ENCODE measurements at places on chromosomes 5 and 9.
A peak's percentile ranks its signal among the peaks of the same experiment; 100 is the strongest.

- no peak for DNase-seq
Measured at GRCh38 chr5:124210111-124210910, 536.1 kb downstream of the ZNF608 start.

GRCh38 chr5:159341906-159342310 is 11.6 kb upstream of the IL12B start:
- peak; percentile 56 for DNase-seq

DNA sequence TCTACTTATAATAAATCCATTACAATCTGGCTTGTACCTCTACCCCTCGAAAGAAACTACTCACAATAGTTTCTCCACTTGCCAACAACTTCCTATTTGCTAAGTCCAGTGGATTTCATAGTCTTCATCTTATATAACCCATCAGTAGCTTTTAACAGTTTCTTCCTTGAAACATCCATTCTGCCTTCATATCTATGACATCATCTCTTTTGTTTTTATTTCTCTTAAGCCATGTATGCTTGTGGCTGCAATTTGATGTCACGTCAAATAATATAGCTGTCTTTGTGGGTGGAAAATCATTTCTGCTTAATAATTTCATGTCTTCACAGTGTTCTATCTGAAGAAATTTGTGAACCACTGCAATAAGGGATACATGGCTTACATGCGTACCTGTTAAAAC is 77.5 kb upstream of the GRHPR start:
- no peak for DNase-seq

GRCh38 chr5:106195679-106196474 is 1474.9 kb downstream of the EFNA5 start:
- DNase-seq, result no peak

DNA sequence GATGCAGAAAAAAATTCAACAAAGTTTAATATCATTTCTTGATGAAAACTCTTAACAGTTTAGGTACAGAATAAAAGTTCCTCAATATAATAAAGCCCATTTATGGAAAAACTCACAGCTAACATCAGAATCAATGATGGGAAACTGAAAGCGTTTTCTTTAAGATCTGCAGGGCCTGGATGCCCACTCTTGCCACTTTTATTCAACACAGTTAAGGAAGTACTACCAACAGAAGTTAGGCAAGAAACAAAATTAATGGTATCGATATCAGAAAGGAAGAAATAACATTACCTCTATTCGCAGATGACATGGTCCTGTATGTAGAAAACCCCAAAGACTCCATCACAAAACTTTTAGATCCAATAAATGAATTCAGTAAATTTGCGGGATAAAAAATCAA is 542.4 kb upstream of the RGMB start:
- DNase-seq, result no peak

DNA sequence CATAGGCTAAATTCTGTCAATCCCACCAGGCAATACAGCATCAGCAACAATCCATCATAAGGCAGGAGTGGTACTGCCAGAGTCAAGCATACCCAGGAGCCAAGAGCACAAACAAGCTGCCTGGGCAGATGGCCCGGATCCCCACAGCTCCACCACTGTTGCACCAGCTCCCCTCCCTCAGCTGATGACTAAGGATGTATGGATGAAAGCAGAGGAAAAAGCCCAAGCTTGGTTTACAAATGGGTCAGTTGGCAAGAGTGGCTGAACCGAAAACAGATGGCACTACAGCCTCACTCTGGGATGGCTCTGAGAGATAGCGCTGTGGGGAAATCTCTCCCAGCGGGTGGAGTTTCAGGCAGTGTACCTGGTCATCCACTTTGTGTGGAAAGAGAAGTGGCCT is 29.4 kb downstream of the DROSHA start:
- DNase-seq, result no peak

DNA sequence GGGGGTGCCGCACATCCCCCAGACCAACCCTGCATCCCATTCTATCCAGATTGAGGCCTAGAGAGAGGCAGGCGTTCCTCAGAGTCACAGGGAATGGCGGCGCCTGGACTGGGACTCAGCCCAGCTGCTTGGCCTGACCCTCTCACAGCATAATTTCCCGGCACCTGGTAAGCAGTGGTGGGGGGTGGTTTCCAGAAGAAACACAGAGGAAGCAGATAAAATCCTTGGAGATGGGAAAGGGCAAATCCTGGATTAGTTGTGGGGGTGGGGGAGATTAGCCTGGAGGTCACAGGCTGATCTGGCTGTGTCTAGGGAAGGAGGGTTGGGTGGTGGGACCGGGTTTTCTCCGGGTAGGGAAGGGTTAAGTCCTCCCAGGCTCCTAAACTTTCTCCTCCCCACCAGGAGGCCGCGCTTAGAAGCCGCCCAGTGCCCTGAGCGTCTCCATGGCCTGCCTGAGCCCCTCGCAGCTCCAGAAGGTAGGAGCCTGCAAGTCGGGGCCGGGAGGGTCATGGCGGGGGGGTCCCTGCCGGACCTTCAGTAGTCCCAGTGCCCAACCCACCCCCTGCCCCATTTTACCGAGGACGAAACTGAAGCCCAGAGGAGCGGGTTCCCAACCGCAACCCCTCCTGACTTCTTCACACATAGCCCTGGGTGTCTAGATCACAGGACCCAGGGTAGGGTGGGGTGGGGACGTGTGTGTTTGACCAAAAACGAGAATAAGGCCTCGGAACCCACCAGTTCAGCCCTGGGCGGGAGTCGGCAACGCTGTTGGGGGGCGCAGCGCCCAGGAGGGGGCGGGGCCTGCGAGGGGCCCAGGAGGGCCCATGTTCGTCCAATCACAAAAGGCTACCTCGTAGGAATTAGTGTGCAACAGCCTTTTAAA is 1.3 kb downstream of the PHYHD1 start:
- DNase-seq, result peak; percentile 32

DNA sequence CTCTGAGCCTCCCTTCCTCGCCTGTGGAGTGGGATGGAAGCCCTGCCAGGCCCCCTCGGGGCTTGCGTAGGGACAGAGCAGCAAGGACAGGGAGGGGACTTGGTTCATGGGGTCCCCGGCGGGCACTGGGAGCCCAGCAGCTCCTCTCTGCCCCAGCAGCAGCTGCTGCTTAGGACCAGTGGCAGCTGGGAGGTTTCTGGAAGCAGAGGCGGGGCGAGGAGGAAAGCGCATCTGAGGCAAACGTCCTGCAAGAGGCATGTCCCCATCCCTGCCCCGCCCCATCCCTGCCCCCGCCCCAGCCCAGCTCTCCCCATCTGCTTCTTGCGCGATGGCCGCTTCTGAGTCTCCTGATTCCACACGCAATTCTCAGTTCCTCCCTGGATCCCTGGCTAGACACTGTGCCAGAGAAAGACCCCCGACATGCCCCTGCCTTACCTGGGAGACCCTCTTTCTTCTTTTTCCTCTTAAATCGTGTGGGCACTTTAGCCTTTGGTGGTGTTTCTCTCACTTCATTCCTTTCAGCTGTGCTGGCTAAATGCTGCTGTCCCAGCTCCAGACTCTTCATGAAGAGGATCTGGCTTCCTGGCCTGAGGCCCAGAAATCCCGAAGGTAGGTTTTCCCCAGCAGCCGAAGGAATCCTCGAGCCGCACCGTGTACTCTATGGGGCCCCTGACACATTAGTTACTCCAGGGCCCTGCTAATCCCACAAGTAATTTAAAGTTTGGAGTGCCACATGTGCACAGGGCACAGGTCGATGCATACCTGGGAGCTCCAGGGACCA is 4.4 kb upstream of the OR2S2 start:
- no peak for DNase-seq

GRCh38 chr9:90840696-90841095 is 39.1 kb downstream of the SYK start:
- DNase-seq, result no peak

- no peak for DNase-seq
Measured at GRCh38 chr5:3010301-3010952, 258.9 kb upstream of the IRX2 start.

DNA sequence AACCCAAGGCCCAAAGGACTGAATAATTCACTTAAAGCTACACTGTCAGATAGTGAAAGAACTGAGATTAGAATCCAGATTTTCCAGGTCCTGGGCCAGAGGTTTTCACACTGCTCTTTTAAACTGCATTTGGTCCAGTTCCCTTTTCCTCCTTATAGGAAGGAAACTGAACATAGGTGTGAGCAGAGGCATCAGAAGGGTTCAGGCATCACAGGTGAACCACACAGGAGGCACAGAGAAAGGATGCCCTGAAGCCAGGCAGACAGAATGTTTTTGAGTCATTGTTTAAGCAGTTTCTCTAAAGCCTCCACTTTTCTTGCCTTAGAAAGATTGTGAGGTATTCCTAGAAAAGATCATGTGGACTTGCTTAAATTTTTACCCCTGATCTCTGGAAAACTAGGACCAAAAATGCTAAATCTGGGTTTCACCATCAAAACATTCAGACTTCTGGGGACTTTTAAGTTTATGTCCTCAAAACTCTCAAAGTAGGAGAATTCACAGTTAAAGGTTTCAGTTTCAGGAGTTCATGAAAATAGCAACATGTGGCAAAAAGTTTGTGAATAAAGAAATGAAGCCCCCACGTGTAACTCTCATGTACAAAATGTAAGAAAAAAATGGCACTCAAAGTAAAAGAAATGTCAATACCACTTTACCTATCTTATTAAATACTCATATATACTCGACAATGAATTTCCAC is 386.1 kb downstream of the NTRK2 start:
- no peak for DNase-seq

- DNase-seq, result no peak
Measured at GRCh38 chr5:175853573-175854230, 17.7 kb upstream of the CPLX2 start.

- no peak for DNase-seq
Measured at GRCh38 chr9:34536685-34537084, 13.9 kb upstream of the ENHO start.

GRCh38 chr5:124289641-124290311 is 456.7 kb downstream of the ZNF608 start:
- no peak for DNase-seq

GRCh38 chr5:78915170-78915569 is 69.9 kb downstream of the ARSB start:
- DNase-seq, result no peak

DNA sequence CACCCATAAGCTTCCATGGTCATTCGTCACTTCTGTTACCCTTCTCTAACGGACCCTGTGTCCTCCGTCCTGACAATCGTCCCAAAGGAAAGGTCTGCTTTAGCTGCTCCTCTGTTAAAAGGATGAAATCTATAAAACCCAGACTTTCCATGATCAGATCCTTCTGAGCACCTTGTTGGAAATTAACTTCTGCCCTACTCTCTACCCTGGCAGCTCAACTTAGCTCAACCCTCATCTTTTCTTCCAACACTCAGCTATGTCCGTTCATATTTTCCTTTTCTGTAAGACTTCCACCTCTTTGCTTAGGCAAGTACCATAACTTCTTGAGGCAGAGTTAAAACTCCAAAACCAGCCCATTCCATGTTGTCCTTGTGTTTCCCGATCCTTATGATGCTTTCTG is 205.4 kb downstream of the SPATA31A6 start:
- no peak for DNase-seq

GRCh38 chr5:92687821-92688722 is 892.9 kb downstream of the NR2F1-AS1 start:
- no peak for DNase-seq

GRCh38 chr9:20208961-20209371 is 413.3 kb downstream of the MLLT3 start:
- DNase-seq, result no peak

DNA sequence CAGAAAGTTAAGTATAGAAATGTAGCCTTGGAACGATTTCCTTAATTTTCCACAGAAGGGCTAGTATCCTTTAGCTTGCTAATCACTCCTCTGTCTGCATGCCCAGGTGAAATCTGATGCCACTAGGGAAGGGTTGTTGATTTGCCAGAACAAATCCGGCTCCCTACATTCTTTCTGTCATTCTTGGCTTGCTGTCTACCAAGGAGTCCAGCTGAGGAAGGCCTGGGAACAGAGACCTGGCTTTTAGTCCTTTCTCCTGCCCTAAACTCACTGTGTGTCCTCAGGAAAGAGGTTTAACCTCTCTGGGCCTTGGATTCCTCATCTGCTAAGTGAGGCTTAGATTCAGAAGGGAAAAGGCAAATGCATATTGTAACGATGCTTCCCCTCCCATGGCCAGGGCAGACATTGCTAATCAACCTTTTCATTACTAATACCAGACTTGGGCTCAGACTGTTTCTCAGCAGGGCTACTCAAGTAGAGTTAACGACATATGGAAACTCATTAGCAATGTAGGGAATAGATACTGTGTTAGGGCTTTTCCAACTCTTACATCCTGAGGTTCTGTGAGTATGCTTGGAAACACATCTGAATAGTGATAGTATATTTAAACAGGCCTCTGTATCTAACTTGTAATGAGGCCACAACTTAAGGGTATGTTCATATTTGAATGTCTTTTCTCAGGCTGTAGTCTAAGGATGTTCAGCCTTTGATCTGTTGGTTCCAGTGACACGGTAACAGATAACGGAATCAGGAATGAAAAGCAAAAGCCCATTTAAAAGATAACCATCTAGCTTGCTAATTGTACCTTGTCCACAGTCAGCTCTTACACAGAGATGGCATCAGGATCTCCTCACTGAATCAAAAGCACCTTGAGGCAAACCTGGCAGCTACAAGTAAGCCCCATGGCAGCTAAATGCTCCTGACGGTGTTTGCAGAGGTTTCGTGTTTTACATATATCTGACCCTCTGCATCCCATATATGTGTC is 4.1 kb downstream of the GALNT10 start:
- DNase-seq, result no peak

DNA sequence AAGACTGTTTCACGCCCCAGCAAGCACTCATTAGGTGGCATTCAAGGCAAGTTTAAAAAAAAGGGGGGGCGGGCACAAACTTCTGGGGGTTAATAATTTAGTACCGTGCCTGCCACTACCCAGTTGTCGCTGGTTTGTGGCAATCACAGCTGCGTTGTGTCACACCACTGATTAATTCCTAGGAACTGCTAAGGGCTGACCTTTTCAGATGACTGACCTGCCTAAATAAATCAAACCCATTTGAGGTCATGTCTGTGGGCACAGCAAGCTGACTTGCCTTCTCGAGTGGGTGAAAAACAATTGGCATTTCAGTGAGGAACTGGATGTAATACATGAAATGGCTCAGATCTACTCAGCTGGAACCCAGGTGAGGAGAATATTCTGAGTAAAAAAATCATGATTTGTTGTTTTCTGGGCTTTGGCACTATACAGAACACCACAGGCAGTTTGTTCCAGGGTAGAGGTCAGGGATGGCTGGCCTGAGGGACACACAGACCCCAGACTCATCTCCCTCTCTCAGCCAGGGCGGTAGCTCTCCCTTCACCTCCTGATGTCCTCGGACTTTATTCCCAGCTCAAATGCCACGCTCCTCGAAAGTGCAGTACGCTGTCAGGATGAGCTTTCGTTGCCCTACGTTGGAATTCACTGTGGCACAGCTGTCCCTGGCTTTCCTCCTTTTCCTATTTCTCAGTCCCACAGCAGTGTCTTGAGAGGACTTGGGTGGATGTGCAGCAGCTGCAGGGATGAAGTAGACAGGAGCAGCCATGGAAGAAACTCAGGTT is 15.5 kb upstream of the MGAT1 start:
- DNase-seq, result no peak

- DNase-seq, result no peak
Measured at GRCh38 chr5:52867809-52868208, 80.1 kb downstream of the ITGA1 start.
